ENCODE measurements at places on chromosomes 12 and 14.

DNA sequence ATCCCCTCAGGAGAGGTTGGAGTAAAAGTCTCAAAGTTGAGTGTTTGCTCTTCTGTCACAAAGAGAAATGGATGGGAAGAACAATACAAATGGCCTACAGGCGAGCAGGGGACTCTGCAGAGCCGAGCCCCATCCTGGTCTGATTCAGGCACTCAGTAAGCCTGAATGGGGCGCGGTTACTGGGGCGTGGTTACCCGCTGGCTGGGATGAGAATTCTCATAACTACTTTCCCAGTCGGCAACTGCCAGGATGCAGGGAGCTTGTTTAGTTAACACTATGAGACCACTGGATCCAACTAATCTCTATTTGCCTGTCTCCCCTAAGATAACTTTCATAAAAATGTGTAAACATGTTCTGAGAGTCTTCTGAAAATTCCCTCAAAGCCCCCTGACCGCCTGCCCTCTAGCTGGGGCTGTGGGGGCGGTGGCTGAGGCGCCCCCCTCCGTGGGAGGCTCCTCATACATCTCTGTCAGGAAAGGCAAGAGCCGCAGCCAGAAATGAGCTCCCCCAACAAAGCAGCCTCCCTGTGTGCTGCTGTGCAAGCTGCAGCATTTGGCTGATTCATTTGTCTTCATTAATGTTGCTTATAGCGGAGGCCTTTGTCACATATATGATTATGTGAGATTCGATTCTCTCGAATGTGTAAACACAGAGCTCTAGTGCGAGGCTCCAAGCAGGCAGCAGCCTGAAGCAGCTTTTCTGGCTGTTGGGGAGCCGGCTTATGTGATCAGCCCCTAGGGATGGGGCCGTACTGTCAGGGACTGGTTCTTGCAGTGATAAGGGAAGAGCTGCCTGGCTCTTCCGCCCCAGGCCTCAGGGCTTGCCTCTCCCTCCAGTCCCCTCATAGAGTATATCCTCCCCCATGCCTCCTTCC, 126.1 kb upstream of the ARHGAP5 start:
- no peak for DNase-seq

DNA sequence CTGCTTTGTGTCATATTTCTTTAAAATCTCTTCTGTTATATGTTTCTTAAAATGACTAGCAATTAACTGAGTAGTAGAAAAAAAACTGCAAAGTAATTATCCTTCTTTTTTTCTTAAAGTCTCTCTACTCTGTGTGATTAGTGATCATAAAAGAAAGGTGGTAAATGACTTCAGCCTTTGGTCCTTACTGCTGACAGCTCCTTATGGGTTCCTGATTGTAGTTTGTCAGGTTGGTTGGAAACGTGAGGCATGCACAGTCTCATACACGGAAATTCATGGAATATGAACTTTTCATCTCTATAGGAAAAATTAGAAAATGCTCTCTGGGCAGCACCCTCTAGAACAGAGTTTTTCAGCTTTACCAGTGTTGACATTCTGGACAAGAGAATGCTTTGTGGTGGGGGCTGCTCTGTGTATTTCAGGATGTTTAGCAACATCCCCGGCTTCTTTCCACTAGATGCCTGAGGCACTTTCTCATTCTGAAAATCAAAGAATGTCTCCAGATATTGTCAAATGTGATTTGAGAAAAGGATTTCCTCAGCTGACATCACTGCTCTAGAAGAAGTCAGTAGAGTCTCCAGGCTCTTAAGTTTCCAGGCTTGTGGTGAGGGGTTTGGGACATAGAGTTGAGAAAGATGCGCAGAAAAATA, 121.0 kb downstream of the PIK3C2G start:
- no peak for DNase-seq

- no peak for DNase-seq
Observed at GRCh38 chr12:89899651-89900050, 191.0 kb upstream of the ATP2B1 start.

GRCh38 chr12:95608252-95609033, 57.2 kb upstream of the USP44 start:
- DNase-seq, result no peak

- DNase-seq, result no peak
Observed at GRCh38 chr12:162467-163307, 51.3 kb downstream of the SLC6A12 start.

DNA sequence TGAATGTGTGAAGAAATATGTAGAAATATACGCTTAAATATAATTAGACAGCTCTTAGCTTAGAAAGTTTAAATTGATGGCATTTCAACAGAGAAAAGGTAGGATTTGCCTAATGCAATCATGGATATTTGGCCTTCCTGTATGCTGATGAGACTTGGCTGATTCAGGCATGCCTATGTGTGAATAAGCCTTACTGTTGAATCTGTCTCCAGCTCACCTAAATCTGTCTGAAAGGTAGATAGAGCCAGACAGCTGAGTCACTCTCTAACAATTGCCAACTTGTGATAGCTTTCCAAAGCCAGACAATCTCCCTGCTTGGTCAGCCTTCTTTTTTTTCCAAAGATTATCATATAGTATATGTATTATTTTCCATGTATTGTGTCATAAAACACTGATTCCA, 92.8 kb upstream of the FLRT2 start:
- DNase-seq, result no peak

DNA sequence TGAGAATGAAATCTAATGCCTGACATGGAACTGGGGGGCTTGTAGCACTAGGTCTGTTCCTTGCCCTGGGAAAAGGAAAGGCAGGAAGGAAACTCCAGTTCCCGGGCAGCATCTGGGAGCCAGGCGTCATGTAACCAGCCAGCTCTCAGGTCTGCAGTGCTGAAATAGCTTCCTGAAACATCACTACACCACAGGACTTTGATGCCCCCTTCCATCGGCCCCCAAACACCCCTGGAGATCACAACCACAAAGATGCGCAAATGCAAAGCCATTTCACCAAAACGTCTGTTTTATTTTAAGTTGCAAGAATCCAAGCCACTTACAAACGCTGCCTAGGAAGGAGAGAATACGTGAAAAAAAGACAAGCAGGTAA, 40.9 kb downstream of the KCTD10 start:
- DNase-seq, result no peak

DNA sequence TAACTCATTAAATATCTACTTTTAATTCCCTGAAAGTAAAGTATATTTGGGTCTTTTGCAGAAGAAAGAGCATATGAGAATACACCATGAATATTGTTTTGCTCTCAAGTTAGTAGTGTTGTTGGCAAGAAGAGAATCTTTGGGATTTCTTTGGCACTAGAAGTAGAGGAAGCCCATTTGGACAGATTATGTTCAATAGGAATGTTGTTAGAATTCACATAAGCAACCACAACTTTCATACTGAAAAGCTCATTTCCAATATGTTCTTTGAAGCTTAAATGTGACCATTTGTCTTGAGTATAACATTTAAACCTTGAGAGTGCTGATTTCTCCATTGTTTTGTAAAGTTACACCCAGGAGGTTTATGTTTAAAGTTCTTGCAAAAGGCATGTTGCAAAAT, 37.6 kb downstream of the PLEKHG7 start:
- DNase-seq, result no peak

DNA sequence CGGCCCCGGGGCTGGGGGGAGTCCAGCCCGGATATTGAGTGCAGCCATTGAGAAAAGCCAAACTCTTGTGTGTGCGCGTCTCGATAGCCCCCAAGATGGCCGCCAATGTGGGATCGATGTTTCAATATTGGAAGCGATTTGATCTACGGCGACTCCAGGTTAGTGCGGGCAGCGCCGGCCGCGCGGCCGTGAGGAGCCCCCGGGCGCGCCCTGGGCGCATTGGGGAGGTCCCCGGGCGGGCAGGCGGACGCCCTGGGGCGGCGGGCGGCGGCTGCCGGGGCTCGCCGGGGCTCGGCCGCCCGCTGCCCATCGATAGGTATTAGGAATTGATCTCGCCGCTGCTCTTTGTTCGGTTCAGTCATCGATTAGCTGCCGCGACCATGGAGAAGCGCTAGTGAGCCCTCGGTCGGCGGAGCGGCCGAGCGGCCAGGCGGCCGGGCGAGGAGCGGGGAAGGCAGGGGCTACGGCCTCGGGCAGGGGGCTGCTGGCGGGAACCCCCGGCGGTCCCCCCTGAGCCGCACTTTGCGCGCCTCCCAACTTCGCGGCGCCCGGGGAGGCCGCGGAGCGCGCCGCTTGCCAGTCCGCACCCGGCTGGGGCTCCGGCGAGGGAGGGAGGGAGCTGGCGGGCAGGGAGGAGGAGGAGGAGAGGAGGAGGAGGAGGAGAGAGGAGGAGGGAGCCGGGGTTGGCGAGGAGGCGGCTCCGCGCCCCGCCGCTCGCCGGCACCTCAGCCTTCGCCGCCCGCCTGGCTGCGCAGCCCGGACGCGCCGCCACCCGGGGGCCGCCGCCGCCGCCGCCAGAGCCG, 113.9 kb upstream of the MYL2 start:
- no peak for DNase-seq

- no peak for DNase-seq
Observed at GRCh38 chr12:67714648-67715047, 66.1 kb downstream of the DYRK2 start.

GRCh38 chr14:74611650-74612349, at the start of gene LTBP2:
Gene LTBP2 (minus strand): TSS chr14:74612237. CDS start chr14:74611944, 293 bp downstream.
- DNase-seq, result no peak

GRCh38 chr14:75734854-75735253, 73.8 kb downstream of the TTLL5 start:
- no peak for DNase-seq

GRCh38 chr12:42458575-42458974, 131.0 kb downstream of the PRICKLE1 start:
- no peak for DNase-seq

DNA sequence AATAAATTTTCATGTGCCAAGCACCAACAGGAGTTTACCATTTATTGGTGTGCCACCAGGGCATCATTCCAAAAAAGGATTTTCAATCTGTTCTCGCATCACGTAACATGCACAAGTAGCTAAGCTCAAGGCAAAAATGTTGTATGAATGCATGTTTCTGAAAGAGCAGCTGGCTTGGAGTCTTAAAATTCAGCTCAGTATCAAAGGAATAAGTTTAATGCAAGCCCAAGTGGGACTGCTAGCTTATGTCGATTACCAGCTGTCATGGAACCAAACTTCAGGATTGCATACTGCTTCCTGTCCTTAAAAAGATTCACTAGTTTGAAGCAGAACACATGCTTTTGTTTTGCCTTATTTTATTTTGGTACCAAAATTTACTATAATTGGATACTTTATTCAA, 437.0 kb downstream of the FSCB start:
- no peak for DNase-seq

GRCh38 chr12:49094160-49094974, at the start of gene DHH:
Gene DHH (minus strand): TSS chr12:49094801. CDS start chr12:49094512, 289 bp downstream.
- DNase-seq, result no peak

- no peak for DNase-seq
Observed at GRCh38 chr12:105240228-105240627, 4.3 kb upstream of the APPL2 start.

DNA sequence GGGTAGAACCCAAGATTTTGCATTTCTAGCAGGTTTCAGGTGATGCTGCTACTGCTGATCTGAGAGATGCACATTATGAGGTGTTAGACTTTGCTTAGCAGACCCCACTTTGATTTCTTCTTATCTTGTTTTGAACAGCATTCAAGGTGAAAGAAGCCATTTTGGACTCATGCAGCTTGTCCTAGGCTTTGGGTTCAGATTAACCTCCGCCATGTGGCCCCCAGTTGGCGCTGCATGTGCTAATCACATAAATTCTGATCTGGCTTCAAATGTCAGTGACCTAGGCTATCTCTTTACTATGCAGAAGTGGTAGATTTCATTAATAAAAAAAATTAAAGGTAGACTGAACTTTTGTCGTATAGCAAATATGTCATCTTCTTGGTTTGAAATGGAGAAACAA, 89.8 kb upstream of the DYRK2 start:
- no peak for DNase-seq

Measured in cortex of kidney (tissue), 1 donor.